ENCODE measurements at places on chromosomes 1 and 21. TPM values are rescaled to one million over a fixed set of nuclear protein-coding genes. Genes with fewer than 3 reads are reported as not detected.

The DMBX1 gene
- total RNA-seq: 0.05 TPM

The CLDN17 gene
- total RNA-seq: not detected

The ZNF362 gene
- total RNA-seq: 17.5 TPM

DNA sequence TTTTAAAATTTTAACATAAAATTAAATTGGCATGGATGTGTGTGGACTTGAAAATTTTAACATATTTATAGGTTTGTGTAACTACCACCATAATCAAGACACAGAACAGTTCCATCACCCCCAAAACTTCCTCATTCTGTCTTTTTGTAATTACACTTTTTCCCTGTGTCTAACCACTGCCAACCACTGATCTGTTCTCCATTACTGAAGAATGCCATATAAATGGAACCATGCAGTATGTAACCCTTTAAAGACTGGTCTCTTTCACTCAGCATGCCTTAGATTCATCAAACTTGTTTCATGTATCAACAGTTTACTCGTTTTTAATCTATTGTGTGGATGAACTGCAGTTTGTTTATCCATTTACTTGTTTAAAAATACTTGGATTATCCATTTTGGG, 13.0 kb upstream of the AHCYL1 start:
- no peak for DNase-seq

GRCh38 chr1:161180639-161181038, 3.3 kb upstream of the B4GALT3 start:
- no peak for DNase-seq

DNA sequence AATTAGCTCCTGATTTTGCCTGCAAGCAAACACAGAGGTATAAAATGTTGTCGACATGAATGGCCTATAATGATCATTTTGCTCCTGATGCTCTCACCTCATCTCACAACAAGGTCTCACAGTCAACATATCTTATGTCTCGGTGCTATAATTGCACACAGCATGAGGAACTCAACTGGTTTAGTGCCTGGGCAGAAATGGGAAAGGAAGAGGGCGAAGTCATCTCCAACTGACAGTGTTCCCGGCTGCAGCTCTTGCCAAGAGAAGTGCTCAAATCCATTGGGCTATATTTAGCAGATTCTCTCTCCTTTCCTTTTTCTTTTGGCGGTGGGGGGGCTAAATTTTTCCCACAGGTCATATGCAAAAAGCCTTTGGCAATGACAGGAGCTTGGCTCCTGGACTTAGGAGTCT, 53.0 kb downstream of the SLC45A1 start:
- no peak for DNase-seq

DNA sequence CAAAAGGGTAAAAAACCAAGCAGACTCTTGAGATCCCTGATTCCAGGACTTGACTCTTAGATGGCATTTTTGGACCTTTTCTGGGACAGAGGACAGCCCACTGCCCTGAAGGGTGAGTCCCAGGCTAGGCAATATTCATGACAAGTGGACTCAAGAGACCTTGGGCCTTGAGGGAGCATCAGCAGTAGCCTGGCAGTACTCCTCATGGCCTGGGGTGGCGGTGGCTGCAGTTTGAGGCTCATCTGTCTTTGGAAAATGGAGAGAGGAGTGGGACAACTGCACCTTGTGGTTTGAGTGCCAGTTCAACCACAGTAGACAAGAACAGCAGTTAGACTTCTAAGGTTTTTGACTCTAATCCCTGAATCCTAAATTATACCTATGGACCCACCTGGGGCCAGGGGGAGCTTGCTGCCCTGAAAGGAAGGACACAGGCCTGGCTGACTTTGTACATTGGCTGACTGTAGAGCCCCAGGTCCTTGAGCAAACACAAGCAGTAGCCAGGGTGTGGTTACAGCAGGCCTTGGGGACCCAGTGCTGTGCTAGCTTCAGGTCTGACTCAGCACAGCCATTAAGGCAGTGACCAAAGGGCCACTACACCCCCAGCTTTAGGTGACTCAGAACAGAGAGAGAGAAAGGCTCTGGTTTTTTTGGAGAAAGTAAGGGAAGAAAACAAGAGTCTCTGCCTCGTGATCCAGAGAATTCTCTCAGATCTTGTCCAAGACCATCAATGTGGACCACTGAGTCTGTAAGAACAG, 1023.2 kb downstream of the KCNT2 start:
- DNase-seq: no peak

DNA sequence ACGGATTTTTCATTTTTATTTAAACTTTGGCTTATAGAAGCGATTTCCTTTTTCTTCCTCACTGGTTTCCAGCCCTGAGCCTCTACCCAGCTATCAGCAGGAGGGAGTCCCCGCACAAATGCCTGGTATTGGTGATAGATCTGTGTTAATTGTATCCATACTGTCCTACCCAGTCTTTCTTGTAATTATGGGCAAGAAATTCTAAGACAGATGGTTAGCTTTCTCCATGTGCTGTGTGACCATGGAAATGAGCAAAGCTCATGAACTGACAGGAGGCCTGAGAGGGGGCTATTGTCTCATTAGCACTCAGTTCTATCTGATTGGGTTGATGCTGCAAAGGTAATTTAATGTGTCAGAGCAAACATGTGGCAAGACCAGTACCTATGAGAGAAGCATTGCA, 108.1 kb upstream of the IVNS1ABP start:
- DNase-seq: no peak

DNA sequence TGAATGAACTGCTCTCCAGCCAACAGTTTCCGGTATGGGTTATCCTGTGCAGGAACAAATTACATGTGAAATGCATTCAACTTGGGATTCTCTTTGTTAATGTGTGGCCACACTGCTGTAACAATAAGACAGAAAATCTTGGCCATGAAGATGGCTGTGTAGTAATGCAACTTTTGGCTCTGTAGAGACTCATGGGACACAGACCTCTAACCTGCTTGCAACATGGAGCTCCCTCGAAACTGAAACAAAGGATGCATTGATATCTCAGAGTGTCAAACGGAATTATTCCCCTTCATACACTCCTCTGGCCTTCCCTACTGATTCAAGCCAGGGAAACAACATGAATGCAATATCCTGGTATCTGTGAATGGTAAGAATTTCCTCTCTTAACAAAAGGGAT, 559.3 kb upstream of the ZRANB2 start:
- DNase-seq: no peak

DNA sequence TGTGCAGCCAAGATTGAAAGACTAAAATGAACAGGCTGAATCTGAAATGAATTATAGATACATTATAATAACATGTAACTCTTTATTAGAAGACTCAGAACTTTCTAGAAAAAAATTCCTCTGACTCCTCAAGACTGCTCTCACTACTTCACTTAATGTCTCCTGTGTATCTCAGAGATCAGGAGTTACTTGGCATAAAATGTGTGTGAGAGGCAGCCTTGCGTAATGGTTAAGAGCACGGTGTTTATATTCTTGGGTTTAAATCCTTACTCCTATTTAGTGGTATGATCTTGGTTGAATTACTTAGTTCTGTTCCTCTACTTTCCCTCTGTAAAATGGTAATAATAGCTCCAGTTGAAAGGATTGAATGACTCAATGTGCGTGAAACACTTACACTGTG, 634.9 kb downstream of the LTN1 start:
- no peak for DNase-seq

DNA sequence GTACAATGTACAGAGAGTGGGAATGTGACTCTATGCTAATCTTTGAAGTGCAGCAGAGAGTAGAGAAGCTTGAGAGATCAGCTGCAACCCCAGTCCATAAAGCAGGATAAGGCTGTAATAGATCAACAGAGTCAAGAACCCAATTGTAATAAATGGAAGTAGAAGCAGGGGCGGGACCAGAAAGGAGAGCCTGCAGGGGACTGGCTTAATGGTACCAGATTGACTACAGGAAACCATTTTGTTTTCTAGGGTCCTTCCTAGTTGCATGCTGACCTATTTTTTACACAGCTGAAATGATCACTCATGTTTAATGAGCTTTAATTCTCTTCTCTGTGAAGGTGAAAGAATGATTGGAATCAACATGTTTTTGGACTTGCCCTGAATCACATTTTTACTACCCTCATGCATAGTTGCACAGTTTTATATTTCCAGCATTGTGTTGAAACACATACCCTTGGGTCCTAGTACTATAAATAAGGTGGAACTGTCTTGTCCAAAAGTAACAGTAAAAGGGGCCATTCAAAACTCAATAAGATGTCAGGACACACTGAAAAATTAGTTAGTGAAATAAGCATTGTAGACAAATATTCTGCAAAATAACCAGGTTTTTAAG, 69.8 kb downstream of the GPR88 start:
- no peak for DNase-seq

DNA sequence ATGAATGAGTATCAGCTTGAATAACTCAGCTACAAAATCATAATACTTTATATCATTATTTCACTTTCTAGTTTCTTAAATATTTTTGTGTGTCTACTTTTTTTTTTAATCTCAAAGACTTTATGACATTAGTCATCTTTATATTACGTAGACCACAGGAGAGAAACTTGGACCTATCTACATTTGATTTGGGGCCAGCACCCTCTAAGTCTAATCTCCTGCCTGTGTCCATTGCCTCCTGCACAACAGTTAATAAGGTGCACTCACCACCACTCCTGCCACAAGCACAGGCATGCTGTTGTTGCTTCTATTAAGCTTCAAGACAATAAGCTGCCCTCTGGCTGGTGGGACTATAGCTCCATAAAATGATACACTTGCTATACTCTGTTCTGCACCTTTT, 70.4 kb downstream of the DIRAS3 start:
- no peak for DNase-seq

GRCh38 chr1:221772117-221772516, 30.2 kb upstream of the DUSP10 start:
- no peak for DNase-seq

GRCh38 chr1:5221451-5221850, 567.0 kb downstream of the AJAP1 start:
- no peak for DNase-seq

DNA sequence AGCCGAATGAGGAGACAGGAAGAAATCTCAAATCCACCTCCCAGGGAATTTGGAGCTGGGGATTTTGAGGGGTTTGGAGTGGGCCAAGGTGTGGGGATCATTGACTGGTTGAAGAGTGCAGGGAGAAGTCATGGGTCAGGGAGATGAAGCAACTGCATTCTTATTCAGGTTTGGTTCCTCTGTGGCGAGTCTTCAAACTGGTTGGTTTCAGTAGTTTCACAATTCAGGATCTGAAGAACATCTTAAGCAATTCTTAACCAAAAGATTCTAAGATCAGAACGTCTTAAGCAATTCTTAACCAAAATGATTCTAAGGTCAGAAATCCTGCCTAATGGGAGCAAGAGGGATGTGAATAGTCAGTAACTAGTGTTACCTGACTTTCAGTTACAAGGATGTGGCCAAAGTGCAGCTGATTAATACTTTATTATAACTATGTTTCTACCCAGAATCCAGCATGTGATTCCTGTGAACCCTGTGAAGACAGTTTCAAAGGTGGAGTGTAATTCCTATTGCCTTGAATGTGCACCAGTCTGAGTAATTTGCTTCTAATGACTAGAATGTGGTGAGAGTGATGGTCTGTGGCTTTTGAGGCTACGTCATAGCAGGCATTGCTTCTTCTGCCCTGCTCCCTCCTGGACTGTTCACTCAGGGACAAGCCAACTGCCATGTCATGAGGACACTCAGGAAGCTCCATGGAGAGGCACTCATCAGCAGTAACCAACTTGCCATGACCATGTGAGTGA, 61.2 kb downstream of the OLFML3 start:
- DNase-seq: no peak

- no peak for DNase-seq
These were observed 31.3 kb upstream of the LRIG2 start for GRCh38 chr1:113041569-113042284.

Data from Panc1 (cell line).